Fibroblast of skin of right quadriceps (primary cell): ENCODE measurements at places on chromosomes 7 and 10.
A peak's percentile ranks its signal among the peaks of the same experiment; 100 is the strongest.

GRCh38 chr7:77378584-77378983, 37.6 kb downstream of the GSAP start:
- DNase-seq: no peak

GRCh38 chr7:33044401-33044718, 18.2 kb downstream of the NT5C3A start:
- no peak for DNase-seq

- no peak for DNase-seq
These were observed 16.2 kb upstream of the EPHB6 start for GRCh38 chr7:142838461-142839213.

GRCh38 chr7:22561321-22561811, 61.4 kb upstream of the STEAP1B start:
- DNase-seq: peak; percentile 99

DNA sequence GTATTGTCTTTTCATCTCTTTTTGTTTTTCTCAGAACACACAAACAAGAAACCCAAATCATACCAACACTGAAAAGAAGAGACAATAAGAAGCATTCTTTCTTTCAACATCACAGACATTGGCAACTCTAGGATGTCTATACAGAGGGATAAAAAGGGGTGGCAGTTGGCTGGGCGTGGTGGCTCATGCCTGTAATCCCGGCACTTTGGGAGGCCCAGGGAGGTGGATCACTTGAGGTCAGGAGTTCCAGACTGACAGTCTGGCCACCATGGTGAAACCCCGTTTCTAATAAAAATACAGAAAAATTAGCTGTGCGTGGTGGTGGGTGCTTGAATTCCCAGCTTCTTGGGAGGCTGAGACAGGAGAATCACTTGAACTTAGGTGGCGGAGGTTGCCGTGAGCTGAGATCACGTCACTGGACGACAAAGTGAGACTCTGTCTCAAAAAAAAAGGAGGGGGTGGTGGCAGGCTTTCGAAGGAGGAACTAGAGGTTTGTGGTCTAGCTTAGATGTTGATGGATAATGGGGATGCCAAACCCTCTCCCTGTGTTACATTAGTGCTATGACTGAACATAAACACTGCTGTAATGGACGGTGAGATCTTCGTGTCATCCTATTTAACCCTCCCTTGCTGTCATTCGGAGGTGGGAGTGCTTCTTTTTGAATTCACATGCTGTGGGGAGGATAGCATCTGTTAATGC, 9.4 kb downstream of the CNNM2 start:
- no peak for DNase-seq

DNA sequence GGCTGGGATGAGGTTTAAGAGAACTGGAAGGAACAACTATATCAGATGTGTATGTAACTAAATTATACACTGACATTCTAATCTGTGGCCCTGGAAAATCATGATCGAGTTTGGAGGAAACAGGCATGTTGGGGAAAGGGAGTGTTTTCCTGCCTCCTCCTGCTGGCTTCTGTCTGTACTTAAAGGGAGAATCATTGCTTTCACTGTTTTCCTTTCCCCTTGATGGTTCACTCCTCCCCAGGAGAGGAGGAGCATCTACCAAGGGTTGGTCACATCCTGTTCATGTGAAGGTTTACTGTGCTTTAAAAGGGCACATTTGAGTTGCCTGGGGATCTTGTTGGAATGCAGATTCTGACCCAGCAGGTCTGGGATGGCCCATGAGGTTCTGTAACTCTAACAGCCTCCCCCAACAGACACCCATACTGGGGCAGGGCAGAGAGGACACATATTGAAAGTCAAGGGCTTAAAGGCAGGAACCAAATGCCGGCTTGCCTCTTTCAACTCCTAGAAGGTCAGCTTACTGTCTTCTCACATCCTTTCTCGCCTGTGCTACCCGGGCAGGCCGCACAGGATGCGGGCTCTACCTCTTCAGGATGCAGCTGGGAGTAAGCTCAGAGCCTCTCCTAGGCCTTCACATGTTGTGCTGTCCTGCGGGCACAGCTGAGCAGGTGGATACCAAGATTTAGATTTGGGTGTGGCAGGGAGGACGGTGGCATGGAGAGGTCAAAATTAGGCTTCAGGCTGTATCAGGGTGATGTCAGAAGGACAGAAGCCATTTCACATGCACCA, 694.8 kb downstream of the KCNMA1 start:
- DNase-seq: peak; percentile 7

DNA sequence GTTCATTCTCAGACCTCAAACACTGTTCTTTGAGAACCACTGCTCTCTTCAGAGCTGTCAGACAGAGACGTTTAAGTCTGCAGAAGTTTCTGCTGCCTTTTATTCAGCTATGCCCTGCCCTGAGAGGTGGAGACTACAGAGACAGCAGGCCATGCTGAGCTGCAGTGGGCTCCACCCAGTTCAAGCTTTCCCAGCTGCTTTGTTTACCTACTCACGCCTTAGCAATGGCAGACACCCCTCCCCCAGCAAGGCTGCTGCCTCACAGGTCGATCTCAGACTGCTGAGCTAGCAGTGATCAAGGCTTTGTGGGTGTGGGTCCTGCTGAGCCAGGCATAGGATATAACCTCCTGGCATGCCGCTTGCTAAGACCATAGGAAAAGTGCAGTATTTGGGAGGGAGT, 80.5 kb upstream of the CYP2C9 start:
- DNase-seq: no peak

GRCh38 chr7:39633563-39634477, 10.4 kb downstream of the RALA start:
- no peak for DNase-seq

GRCh38 chr7:65992526-65992925, 10.5 kb upstream of the GUSB start:
- no peak for DNase-seq

DNA sequence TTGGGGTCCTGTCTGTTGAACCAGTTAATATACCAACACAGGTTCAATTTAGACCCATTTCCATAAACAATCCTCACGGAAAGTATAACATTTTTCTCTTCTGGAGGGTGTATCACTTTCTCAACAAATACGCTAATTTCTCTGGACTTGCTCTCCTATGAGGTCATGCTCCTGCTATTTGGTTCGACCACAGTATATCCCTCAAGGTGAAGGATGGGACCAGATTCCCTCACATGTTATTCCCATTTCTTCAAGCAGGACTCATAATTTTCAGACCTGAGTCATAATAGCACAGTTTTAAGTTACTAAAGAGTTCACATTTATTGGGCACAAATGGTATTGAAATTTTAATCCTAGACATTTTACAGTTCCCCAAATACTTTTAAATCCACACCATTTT, 57.2 kb downstream of the ADAM12 start:
- peak; percentile 70 for DNase-seq

DNA sequence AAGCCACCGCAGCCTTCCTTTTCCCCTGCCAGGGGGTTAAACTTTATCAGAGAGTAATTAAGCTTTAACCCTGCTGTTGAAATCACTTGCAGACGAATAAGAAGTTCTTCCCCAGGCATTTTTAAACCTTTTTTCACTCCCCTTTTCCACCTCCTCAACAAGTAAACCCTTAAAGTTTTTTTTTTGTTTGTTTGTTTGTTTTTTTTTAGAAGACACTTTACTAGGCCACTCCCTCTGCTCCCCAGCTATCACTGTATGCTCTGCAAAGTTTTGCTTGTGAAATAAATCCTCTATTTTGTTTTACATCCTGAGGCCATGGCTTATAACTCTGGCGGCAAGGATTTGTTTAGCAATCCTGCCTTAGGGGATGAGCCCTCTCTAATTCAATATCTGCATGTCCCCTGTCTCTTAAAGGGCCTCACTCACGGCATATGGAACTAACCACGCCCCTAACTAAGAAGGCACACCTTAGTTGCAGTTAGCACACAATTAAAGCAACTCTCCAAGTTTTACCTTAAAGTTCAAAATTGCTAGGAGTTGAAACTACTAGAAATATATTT, 1354.7 kb upstream of the LRRTM3 start:
- DNase-seq: peak; percentile 10

DNA sequence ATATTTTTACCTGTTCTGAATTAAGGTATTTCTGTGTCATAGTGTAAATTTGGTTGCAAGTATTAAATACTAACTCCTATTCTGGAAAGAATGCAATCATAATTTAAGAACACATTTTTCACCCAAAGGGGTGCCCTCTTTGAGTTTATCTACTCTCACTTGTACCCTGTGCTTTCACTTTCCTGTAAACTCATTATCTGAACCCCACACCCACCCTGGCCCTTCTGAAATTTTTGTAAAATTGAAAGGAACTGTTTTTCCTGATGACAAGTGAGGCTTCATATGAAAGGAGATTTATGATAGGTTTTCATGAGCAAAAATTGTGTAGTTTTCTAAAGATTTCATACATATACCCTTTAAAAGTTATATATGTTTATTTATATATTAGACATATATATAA, 134.5 kb downstream of the WNT2 start:
- DNase-seq: no peak

- DNase-seq: no peak
These were observed 47.1 kb upstream of the OTUD1 start for GRCh38 chr10:23391821-23392220.

DNA sequence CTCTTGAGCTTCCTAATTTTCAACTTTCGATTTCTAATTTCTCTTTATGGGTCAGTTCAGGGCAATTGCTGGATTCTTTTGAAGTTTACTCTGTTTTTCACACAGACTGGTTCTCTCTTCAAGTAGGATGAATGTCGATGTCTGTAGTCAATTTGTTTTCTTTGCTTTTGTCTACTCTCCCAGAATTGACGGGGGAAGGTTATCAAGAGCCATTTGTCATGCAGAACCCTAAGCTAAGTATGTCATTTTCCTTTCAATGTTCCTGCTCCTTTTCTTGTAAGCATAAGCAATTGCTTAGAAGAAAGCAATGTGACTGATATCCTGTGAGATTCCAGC, 53.7 kb downstream of the SLC39A12 start:
- no peak for DNase-seq

- DNase-seq: peak; percentile 18
These were observed 17.6 kb downstream of the LRRN3 start for GRCh38 chr7:111108496-111108895.

GRCh38 chr7:3321206-3321605, 20.2 kb downstream of the SDK1 start:
- DNase-seq: no peak

- DNase-seq: no peak
These were observed 90.3 kb downstream of the NEURL1 start for GRCh38 chr10:103583871-103584215.

DNA sequence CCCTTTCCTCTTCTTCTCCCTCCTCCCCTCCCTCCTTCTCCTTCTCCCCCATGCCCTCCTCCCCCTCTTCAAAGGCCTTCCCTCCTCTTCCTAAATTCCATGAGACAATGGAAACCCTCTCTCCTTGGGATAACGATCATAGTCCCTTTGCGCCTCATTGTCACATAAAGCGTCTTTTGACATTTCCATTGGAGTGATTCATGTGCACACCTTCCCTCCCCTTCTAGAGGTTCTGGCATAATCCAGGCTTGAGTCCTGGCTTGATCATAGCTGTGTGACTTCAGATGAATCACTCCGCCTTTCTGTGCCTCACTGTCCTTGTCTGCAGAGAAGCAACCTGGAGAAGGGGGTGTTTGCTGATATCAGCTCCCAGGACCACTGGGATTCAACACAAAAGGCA, 204.2 kb downstream of the TNS3 start:
- no peak for DNase-seq

GRCh38 chr7:156230576-156230975, 410.0 kb upstream of the RNF32 start:
- DNase-seq: no peak

DNA sequence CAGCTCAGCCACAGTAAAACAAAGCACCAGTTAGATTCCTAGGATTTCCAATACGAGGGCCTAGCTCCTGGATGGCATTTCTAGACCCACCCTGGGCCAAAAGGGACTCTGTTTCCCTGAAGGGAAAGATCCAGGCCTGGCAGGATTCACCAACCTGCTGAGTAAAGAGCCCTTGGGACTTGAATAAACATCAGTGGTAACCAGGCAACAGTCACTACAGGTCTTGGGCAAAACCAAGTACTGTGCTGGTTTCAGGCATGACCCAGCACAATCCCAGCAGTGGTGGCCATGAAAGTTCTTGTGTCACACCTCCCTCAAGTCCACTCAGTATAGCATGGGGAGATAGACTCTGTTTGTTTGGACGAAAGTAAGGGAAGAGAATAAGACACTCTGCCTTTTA, 31.0 kb upstream of the STARD3NL start:
- no peak for DNase-seq

GRCh38 chr10:8065651-8066050, 11.2 kb downstream of the GATA3 start:
- peak; percentile 35 for DNase-seq

DNA sequence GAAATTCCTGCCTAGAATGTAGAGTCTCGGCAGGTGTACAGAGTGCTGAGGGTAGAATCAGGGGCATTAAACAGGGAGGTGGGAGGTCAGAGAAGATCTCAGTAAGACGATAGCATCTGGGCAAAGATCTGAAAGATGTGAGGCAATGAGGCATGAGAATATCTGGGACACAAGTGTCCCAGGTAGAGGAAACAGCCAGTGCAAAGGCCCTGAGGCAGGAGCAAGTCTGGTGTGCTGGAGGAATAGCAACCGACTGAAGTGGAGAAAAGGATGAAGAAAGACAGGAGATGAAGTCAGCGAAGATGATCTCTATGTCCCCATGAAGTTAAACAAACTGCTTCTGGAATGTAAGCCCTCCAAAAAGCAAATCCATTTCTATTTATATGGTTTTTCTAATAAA, 84.4 kb downstream of the USP6NL start:
- no peak for DNase-seq

- no peak for DNase-seq
These were observed 456 bp downstream of the PGAM2 start for GRCh38 chr7:44064791-44065430.

DNA sequence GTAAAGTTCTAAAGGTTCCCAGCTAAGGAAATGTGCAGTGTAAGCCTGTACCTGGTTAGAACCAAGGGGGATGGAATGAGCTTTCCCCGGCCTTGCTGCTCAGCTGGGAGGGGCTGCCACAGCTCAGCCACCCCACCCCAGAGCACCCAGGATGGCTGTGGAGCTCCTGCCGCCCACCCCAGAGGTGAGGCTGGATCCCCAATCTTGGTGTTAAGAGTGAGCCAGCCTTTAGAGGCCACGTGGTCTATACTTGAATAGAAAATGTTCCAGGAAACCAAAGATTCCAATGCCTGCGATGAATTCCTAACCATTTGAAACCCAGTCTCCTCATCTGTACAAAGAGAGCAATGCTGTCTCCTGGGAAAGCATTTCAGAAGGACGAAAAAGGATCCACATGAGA, 16.5 kb downstream of the DIP2C start:
- no peak for DNase-seq

DNA sequence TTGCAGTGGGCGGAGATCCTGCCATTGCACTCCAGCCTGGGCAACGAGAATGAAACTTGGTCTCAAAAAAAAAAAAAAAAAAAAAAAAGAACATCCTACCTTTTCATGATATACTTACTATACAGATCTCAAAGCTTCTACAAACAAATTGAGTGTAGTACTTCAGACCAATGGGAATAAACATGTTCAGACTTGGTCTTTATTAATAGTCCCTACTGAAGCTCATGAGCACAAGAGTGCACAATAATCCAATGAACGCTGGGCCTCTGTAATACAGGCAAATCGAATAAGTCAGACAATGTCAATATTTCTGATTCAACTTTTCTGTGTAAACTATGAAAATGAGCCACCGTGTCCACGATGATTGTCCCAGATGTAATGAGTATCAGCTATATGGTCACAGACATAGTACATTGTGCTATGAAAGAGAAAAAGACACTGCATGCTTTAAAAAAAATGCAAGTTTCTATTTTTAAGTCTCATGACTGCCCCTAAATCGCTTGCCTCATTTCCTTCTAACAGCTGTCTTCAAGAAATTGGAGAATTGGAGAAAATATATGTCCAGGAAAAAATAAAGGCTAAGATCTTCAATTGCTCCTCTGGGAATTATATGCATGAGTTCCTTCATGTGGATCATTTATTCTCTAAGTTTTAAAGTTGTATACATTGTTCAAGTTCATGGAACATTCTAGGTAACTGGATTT, 64.0 kb upstream of the CTTNBP2 start:
- DNase-seq: no peak
